ENCODE measurements at places on chromosomes 3 and 15.

DNA sequence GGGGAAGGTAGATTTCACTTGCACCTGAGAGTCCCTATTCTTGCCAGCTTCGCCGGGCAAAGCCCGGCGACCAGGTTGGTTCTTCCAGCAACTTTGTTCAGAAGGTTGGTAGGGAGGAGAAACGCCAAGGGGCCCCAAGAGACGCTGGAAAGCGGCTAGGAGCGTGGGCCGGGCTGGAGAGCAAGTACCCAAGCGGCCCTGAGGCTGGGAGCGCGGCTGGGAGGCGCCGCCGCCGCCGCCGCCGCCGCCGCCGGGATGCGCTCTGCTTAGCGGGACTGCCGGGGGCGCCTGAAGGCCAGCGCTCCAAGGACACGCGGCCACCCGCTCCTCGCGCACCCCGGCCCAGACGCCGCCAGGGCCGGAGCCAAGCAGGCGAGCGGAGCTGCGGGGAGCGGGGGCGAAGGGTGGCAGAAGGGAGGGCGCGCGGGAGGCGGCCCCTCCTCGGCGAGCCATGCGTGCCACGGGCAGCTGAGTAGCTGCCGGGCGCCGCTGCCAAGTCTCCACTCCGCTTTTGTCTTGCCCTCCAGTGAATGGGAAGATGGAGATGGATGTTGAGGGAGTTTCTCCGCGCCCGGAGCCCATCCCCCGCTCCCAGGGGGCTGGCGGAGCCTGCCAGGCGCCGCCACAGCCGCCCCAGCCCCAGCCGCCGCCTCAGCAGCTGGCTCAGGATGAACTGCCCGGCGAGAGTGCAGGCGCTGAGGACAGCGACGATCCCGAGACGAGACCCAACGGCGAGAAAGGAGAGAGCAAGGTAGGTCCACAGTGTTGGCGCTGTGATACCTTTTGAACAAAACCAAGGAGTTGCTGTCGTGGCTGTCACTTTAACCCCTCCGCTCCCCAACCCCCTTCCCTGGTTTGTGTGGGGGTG lies 227.4 kb upstream of the AZI2 start:
- peak; percentile 71 for DNase-seq

- no peak for DNase-seq
Measured at GRCh38 chr3:79983118-79983517, 215.3 kb upstream of the ROBO1 start.

GRCh38 chr3:79369306-79369705 lies 398.5 kb downstream of the ROBO1 start:
- DNase-seq = no peak

DNA sequence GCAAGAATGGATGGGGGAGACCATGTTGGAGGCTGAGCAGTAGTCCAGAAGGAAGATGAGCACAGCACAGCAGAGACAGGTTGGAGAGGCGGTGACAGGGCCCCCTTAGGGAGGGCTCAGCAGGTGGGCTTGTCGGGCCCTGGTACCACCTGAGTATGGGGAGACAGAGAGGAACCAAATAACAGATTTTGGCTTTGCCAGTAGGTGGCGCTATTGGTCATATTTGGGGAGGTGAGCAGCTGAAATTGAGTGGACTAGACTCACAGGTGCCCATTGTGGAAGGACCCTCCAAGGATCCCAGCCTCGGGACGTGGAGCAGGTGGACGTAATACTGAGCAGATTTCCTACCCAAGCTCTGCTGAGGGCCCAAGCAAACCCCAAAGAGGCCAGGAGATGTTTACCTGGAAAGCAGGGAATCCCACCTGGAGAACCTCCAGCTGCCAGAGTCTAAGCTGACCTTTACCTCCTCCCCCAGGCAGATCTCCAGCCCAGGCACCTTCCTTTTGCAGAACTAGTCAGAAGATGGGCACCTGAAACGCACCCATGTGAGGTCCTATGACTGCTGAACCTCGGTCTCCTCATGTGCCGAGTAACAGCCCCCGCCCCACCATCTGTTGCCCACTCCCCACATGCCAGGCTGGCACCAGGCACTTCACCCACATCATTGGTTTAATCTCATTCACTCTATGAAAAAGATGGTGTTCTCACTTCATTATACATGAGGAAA lies 24.6 kb upstream of the CORO2B start:
- peak; percentile 84 for DNase-seq

- no peak for DNase-seq
Measured at GRCh38 chr3:134426660-134427181, 52.5 kb upstream of the AMOTL2 start.

GRCh38 chr3:89402051-89402450 lies 294.6 kb downstream of the EPHA3 start:
- DNase-seq = no peak

GRCh38 chr3:138833899-138834595 lies 681 bp downstream of the PIK3CB start:
- DNase-seq = no peak

DNA sequence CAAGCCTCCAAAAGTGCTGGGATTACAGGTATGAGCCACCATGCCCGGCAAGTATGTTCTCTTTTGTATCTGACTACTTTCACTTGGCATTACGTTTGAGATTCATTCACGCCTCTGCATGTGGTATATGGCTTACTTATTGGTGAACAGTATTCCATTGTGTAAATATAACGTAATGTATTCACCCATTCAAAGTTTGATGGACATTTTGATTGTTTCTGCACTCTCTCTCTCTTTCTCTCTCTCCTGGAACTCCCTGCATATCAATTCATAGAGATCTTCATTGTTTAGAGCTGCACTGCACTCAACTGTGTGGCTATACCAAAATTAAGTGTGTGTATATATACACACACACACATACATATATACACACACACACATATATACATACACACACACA lies 30.4 kb downstream of the SPPL2A start:
- no peak for DNase-seq

GRCh38 chr3:59426821-59427565 lies 377.2 kb upstream of the CFAP20DC start:
- DNase-seq = no peak

DNA sequence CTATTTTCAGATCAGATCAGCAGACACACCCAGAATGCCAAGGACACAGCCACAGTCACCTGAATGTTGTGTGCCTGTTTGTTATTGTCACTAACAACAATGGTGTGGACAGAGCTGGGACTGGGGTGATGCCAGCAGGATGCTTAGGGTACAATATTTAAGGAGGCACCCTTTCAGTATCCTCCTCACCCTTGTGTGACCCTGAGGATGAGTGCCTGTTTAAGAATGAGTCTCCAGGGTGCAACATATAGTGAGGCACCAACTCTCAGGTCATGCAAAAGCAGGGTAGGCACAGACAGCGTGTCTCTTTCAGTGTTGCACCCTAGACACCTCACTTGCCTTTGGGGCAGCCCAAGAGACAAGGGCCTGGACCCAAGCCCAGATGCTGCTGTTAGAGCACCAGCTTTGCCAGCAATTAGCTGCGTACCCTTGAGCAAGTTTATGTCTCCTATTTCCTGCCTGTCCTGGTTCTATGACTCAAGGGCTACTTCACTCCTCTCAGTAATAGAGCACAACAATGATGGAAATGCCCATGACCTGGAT lies 122.6 kb downstream of the AQP9 start:
- DNase-seq = no peak

GRCh38 chr3:157559401-157559800 lies 56.2 kb upstream of the VEPH1 start:
- DNase-seq = no peak

DNA sequence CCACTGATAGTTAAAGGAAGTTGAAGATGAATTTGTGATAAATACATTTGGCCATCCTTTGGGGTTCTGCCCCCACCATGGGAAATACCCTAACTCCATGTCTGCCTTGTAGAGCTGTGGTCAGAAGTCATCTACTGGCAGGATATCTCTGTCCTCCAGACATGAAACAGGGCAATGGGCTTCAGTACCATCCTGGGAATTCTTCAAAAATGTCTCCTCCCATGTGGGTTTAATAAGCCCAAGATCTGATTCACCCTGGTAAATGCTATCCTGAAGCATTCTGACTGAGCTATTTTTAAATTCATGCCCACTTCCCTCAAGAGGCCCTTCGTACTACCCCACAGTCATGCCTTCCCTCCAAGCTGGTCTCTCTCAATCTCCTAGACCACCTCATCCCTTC lies 113.7 kb upstream of the SLC25A36 start:
- no peak for DNase-seq

- no peak for DNase-seq
Measured at GRCh38 chr3:128427175-128427857, 39.4 kb downstream of the DNAJB8 start.

DNA sequence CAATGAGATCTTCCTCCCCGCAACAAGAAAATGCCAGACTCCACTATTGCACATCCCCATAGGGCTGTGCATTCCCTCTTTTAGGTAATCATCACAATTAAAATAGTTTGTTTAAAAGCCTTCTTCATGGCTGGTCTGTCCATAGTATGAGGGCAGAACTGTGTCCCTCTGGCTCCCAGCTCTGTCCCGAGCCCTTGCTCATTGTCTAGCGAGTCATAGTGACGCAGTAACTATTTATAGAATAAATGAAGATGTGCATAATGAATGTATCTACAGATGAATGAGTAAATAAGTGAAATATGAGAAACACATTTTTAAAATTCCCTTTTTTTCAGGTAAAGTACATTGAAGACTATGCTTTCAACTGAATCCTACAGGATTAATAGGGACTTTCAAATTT lies 128.4 kb upstream of the TMC3 start:
- no peak for DNase-seq

DNA sequence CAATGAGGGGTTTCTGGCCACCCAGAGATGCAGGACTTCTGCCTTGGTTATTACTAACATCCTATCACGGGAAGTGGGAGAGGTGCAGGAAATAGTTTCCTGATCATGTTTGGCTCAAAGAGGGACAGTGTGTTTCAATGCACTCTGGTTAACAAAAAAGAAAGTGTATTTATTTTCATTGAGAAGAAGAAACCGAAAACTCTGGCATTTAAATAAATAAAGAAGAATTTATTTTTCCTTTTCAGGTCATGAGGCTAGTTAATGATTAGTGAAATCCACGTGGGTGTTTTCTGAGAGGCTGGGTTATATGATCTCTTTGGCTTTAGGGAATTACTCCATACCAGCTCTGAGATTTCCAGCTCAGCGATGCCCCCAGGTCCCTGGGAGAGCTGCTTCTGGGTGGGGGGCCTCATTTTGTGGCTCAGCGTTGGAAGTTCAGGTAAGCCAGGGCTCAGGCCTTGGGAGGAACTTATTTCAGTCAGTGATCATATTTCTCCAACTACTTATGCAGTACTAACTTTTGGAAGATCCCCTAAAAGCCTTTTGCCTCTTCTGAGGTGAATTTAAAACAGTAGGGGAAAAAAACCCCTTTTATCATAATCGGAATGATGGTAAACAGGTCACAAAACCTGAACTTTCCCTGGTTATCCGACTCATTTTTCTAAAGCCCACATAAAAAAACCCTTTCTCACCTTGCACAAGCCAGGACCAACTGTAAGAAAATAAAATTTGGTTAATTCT lies at the start of gene PLA1A:
TSS of gene PLA1A (plus strand) at position 338 of the 741 bp plus-strand sequence. CDS start at position 367, 29 bp downstream.
- DNase-seq = no peak

DNA sequence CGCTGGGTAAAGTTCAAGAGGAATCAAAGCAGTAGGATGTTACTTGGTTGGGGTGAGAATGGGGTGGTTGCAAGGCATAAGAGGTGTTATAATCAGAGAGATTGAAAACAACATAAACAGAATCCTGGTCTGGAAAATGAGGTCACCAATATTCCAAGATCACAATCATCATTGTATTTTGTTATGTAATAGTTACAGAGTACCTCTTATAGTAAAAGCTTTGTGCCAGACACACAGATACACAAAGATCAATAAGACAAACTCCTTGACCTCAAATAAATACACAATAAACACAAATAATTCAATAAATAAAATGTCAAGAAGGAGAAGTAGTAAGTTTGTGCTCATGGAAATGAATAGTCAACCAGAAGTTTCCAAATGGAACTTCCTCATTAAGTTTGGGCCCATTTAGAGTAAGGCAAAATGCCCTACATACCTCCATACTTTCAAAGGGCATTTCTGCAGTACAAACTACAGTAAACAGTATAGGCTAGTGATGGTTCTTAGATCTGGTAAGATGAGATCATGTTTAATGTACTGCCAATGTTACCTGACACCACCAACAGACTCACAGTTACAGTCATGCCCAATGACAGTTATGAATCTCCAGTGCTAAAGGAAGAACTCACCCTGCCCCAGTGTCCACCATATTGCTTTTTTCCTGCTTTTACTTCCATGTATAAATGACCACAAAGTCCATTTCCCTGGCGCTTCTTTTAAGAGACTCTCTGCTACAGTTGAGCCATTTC lies 93.4 kb downstream of the KCNMB2 start:
- DNase-seq = no peak

- peak; percentile 92 for DNase-seq
Measured at GRCh38 chr3:63911873-63912767, at the start of gene SCAANT1. Gene SCAANT1, minus strand, starts transcription at chr3:63912383.

- peak; percentile 75 for DNase-seq
Measured at GRCh38 chr3:9399746-9400145, 2.3 kb downstream of the SETD5 start.

- DNase-seq = no peak
Measured at GRCh38 chr3:5463991-5464390, 276.5 kb downstream of the EDEM1 start.

DNA sequence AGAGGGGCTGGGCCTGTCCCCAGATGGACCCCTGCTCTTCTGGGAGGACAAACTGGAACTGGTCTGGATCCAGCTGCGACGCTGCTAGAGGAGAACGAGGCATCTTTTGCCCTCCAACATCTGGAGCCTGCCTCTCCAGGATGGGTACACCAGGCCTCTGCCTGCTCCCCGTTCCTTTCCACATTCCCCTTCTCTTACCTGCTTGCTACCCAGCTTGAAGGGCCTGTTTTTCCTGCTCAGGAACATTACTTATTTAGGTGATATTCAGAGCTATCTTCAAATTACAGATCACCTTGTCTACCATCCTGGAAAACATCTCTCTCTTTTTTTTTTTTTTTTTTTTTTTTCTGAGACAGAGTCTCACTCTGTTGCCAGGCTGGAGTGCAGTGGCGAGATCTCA lies 64.0 kb downstream of the CHRD start:
- no peak for DNase-seq

GRCh38 chr3:9569054-9569453 lies 15.4 kb upstream of the LHFPL4 start:
- no peak for DNase-seq

- no peak for DNase-seq
Measured at GRCh38 chr3:88440701-88441100, 290.9 kb downstream of the C3orf38 start.

GRCh38 chr15:89364741-89365450 lies 30.3 kb upstream of the POLG start:
- DNase-seq = no peak

GRCh38 chr3:134904241-134904771 lies 109.2 kb downstream of the EPHB1 start:
- no peak for DNase-seq

- no peak for DNase-seq
Measured at GRCh38 chr3:188171682-188172467, 17.9 kb downstream of the LPP start.

- no peak for DNase-seq
Measured at GRCh38 chr15:68289621-68290352, 12.2 kb downstream of the FEM1B start.

- DNase-seq = no peak
Measured at GRCh38 chr3:61172684-61173083, 78.6 kb downstream of the FHIT start.

- DNase-seq = no peak
Measured at GRCh38 chr3:42769477-42770131, 3.4 kb downstream of the CCDC13 start.

Data from right forelimb (tissue), 1 donor.